Stimulated activated CD8-positive, alpha-beta memory T cell treated with anti-CD3 and anti-CD28 coated beads, Interleukin-15, amount 100 ng/mL, for 24 hours (primary cell): ENCODE measurements at places on chromosomes 7 and 10.

GRCh38 chr7:37831244-37831643 lies 17.2 kb upstream of the NME8 start:
- no peak for DNase-seq

- no peak for DNase-seq
Measured at GRCh38 chr7:7719236-7719635, 829 bp upstream of the RPA3 start.

- no peak for DNase-seq
Measured at GRCh38 chr10:103111918-103112877, 80.9 kb downstream of the NT5C2 start.

DNA sequence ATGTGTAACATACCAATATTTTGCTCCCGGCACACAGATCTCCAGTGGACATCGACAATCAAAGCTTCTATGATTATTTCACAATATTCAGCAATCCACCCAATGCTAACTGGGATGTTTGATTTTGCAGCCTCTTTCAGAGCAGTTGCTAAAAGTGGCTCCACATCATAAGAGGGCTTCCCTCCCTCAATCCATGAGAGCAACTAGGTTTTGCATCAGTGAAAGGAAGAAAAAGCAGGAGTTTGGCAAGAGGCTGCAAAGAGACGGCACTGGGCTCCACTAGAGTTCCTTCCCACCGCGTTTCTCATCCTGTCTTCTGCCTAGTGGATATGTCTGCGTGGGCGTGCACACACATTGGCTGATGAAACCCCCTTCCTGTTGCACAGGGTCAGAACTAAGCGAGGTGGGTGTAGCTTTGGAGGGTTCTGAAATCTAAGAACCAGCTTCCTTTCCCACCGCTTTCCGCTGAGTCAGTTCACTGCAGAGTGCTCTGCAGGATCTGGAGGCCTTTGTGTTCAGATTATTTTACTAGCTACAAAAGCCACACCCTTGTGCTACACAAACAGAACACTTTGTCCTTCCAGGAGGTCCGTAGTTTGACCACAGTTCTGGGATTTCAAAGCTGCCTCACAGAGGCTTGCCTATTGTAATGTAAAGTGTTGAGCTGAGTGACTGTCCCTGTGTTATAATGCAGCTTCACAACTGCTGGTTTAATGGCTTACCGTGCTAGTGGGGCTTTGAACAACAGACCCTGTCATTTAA lies 28.1 kb downstream of the ARL4A start:
- no peak for DNase-seq

- no peak for DNase-seq
Measured at GRCh38 chr10:59805014-59805413, 51.8 kb upstream of the MRLN start.

- DNase-seq, result no peak
Measured at GRCh38 chr7:143518521-143518920, 40.8 kb downstream of the TAS2R41 start.

GRCh38 chr7:34396437-34397064 lies 261.5 kb upstream of the NPSR1 start:
- DNase-seq, result no peak

- DNase-seq, result no peak
Measured at GRCh38 chr10:68284062-68285001, 47.5 kb upstream of the HNRNPH3 start.

DNA sequence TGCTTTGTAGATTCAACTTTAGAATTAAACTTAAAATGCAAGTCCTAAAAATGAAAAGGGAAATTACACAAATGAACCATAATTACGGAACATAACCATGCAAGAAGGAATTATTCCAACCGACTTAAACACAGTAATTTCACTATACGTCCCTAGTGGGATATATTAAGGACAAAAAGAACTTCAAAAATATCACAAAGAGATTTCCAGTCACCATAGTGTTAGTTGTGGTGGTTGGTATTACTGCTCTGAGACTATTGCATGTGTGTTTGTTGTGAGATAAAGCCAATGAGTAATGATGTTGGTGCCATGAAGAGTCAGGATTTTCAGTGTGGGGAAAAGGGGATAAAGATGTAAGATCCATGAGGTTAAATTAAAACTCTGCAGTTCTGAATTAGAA lies 49.6 kb downstream of the KCNH2 start:
- no peak for DNase-seq

GRCh38 chr7:155380221-155380861 lies 77.6 kb upstream of the EN2 start:
- DNase-seq, result peak; percentile 41

GRCh38 chr10:72026278-72027111 lies 61.9 kb downstream of the SPOCK2 start:
- DNase-seq, result no peak

DNA sequence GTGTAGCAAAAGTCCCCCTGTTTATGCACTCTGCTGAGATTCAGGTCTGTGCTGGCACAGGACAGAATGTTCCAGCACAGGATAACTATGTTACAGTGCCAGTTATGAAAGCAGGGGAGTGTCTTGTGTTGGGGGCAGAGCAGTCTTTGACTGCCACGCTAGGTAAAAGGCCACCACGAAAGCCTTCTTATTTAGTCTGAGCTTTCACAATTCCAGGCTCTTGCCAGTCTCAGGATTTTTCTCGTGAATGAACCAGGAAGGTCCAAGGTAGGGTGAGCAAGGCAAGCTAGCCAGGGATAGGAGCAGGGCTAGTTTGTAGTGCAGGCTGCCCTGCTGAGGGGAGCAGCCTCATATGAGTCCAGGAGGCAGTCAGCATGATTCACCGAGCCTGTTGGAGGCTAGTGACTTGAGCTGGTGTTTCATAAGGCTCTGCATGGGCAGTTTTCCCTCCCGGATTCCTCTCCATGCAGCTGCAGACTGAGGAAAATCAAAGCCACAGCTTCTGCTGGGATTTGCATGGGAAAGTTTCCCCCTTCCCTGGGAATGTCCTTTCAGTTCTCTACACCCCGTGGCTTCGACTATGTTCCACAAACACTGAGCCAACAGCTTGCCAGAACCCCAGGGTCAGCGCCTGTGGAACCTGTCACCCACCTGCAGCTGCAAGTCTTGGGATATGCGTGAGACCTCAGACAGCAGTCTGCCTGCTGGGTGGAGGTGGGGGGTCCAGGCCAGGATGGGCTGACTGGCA lies 112.3 kb downstream of the JCAD start:
- DNase-seq, result no peak

GRCh38 chr7:32318300-32319011 lies 171.7 kb downstream of the LSM5 start:
- no peak for DNase-seq

GRCh38 chr7:88027724-88028123 lies 93.7 kb downstream of the ADAM22 start:
- no peak for DNase-seq

DNA sequence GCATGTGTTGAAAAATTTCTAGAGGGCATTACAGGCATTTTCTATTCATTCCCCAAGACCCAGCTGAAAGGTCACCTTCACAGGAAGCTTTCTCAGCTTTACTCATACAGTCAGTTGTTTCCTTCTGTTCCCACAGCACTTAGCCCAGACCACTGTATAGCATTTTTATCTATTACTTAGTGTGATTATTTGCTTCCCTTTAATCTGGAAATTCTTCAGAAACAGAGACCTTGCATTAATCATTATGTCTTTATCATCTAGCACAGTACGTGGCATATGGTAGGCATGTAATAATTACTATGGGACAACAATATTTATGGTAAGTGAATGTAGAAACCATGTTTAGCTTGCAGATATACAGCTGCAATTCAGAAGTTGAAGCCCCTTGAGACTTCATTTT lies 38.2 kb upstream of the CDK6 start:
- DNase-seq, result no peak

DNA sequence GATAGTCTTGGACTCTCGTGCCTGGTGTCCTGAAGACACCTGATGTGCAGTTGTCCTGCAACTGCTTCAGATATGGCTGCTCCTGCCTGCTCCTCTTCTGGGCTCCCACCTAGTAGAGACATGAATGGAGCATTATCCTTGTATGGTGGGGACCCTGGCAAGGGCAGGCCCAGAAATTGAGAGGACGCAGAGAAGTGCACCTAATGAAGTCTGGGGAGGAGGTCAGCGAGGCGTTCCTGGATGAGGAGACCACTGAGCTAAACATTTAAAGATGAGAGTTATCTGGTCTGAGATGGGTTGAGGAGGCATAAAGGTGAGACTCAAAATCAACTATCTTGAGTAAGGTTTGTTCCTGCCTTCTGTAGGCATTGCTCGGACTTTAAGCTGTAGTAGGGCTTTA lies 66.3 kb downstream of the WDFY4 start:
- DNase-seq, result no peak

- no peak for DNase-seq
Measured at GRCh38 chr10:30047924-30048531, 11.4 kb downstream of the JCAD start.

DNA sequence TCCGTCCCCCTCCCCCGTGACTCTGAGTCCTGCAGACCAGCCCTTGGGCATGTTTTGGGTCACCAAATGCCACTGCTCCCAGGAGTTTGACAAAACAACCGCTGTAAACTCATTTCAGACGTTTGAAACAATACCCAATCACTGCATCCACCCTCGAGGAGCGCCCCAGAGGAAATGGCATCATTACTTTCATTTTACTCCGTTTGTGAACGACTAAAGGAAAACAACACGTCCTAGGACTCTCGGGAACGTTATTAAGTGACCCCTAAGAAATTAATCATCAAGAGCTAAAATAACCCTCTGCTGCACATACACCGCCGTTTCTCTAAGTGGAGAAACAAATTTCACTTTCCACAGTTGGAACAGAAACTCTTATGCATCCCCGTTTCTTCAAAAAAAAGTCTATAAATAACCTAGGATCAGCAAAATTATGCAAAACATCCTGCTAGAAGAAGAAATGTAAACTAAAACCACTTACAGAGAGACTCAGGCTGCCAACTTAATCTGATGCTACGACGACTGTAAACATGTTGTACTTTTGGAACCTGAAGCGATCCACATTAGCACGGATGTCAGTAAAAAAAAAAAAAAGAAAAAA lies 109.9 kb upstream of the EFCAB10 start:
- no peak for DNase-seq

- no peak for DNase-seq
Measured at GRCh38 chr10:5532307-5532605, 7.5 kb downstream of the CALML3 start.

DNA sequence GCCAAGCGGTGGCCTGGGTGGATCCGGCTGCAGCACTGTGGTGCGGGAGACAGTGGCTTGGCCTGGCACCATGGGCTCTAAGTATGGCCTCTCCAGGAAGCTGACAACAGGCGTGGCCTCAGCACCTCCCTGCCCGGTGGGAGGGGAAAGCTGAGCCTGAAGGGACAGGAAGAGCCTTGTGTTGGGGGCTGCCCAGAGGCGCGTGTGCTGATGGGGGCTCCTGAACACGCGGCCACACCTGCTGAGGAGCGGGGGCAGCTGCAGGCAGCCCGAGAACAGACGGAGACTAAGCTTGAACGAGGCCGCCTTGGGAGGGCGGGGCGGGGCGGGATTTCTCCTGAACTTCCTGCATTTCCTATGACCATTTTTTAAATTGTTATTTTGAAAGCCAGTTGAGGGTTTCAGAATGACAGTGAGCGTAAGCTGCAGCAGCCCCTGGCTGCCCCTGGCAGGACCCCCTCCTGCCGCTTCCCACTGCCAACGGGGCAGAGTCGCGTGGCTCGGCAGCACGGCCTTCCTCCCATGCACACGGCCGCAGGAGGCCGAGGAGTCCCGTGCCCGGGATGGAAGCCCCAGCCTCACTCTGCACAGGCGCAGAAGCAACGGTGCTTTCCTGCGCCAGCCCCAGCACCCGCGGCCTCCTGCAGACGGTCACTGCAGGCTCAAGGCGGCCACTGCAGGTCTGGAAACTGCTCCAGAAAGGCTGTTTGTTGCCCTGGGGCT lies 43.2 kb downstream of the DPYSL4 start:
- no peak for DNase-seq

DNA sequence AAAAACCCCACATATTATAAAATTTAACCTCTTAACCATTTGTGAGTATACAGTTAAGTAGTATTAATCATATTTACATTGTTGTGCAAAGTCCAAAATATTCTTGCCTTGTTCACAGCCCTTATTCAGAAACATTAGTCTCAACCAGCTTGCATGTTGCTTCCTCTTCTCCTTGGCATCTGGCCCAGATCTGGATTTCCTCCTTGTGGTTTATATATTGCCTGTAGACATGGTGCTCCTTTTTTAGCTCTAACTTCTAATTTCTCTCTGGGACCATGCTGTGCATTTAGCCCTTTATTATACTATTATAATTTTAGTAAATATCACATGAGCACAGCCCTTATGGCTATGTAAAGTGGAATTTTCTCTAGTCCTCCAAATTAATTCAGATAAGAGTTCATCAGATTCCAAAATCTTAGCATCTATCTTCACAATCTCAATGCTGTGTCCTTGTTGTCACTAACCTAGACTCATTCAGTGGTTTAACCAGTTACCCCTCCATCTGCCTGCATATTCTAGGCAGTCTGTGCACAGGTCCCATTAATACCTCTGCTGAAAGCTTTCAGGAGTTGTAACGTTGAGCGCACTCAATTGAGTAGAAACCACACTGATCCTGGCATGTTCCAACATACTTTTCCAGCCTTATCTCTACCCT lies 7.9 kb downstream of the CPED1 start:
- no peak for DNase-seq

GRCh38 chr7:21142081-21142480 lies 285.8 kb upstream of the SP4 start:
- DNase-seq, result no peak

DNA sequence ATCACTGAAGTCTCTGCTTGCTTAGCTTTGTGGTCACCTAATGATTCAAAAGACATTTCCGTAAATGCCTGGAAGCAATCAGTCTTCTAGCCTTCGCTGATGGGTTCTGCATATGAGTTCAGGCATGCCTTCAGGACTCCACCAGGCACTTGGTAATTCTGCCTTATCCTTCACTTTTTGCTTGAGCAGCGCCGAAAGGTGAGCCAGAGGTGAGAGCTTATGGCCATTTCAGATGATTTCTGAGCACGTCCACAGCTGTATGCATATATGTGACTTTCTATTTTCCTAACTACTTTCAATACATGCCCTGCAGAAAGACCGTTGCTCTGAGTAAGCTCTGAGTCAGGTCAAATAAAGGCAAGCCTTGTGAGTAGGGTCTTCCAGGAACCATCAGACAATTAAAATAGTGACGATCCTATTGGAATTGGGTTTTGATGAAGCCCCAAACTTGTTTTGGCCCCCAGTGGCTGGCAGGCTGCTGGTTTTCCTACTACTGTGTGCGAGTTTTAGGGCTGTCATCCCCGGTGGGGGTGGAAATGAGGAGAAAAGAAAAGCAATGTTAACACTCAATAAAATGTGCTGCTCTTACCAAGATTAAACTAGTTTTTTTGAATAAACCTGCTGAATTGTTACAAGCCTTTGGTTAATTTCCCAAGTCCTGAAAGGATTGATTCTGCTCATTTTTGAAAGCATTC lies 154.4 kb upstream of the AKR1E2 start:
- DNase-seq, result no peak

DNA sequence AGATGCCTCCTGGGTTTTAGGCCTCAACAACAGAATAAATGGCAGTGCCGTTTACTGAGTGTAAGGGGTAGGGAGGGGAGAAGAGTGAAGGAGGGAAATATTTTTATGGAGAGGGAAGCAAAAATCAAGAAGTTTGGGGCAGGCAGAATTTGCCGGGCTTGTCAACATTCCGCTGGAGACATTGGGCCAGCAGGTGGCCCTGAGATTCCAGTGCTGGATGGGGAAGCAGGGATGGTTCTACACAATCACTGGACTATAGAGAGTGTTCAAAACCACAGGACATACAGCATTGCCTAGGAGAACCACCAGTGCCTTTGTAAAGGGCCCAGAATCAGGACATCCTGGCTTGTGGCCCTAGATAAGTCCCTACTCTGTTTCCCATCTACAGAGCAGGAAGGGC lies 598.6 kb upstream of the MGMT start:
- DNase-seq, result no peak

GRCh38 chr7:107659666-107660065 lies 962 bp upstream of the SLC26A4 start:
- DNase-seq, result no peak

- DNase-seq, result no peak
Measured at GRCh38 chr7:95479992-95480624, 5.6 kb upstream of the ASB4 start.
